Osteoblast (primary cell): ENCODE measurements at places on chromosomes 5 and 9. TPM values are rescaled to one million over a fixed set of nuclear protein-coding genes. Genes with fewer than 3 reads are reported as not detected.

DNA sequence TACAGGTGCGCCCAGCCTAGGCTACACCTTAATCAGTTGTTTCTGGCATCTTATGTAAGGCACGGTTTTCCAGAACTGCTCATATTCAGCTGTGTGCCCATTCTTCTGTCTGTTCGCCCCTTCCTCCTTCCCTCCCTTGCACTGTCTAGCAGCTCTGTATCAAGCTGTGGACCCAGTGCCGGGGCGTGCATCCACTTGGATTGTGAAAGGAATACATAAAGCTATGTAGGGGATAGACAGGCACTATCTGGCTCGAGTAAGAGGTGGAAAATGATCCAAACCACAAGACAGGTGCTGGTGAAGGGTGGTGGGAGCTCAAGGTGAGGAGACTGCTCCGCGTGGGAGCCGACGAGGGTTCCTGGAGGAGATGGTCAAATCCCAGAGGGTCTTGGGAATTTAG lies 2.0 kb downstream of the GLIPR2 start:
- H3K36me3 ChIP-seq: peaks cover 4% of the 10 kb centered on the region
- no peak for DNase-seq
- no peak overlapping the region for H3K4me3 ChIP-seq
- peaks cover 25% of the 10 kb centered on the region for H3K4me1 ChIP-seq

Gene BAAT
- under 0.01 TPM in 1 of 2 replicates, not detected in the other for total RNA-seq

GRCh38 chr5:78501411-78502352 lies 141.3 kb downstream of the SCAMP1 start:
- peak overlapping the region; percentile 87 for H3K27ac ChIP-seq
- H3K36me3 ChIP-seq: no peaks in the 10 kb centered on the region
- H3K4me1 ChIP-seq: peaks cover 65% of the 10 kb centered on the region
- H3K4me3 ChIP-seq: no peak overlapping the region
- no peaks in the 10 kb centered on the region for H3K27me3 ChIP-seq

Gene PSAT1
- 175 and 182 TPM in 2 replicates for total RNA-seq

DNA sequence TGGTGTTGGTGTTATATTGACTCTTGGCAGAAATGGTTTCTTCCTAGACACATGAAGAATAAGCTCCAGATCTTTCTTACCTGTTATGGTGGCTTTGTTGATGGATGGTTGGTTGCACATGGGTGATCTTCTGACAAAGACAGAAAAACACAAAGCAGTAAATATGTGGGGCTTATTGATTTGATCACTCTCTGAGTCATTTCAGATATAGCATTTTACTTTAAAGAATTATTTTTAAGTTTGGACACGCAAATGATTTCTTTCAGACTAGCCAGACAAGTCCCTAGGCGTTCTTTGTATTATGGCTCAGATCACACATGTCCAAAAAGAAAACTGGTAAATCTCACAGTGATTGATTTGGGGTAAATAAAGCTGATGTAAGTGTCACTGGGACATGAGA lies 597.6 kb downstream of the RAB3C start:
- H3K4me1 ChIP-seq: no peaks in the 10 kb centered on the region
- H3K27me3 ChIP-seq: peaks cover 5% of the 10 kb centered on the region
- no peak for DNase-seq
- H3K36me3 ChIP-seq: no peaks in the 10 kb centered on the region
- H3K27ac ChIP-seq: no peak overlapping the region
- no peak overlapping the region for H3K4me3 ChIP-seq

DNA sequence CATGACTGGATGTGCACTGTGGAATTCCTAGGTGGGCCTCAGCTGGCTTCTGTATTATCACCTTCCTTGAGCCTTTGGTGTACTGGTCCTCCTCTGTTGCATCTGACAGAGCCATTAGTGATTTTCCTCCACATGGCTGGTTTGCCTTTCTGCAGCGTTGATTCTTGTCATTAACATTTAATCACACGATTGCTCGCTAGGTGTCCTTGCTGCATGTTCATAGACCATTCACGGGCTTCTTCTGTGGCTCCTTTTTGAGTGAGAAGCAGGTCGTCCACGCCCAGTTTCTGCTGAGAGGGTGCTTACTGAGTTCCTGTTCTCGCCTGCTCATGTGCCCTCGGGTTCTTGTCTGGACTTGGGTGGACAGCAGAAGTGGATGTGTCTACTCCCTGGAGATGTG lies 29.3 kb downstream of the ADAMTS16 start:
- no peak overlapping the region for H3K27ac ChIP-seq
- no peaks in the 10 kb centered on the region for H3K36me3 ChIP-seq
- no peak overlapping the region for H3K4me3 ChIP-seq
- H3K27me3 ChIP-seq: no peaks in the 10 kb centered on the region
- DNase-seq: no peak
- peaks cover 22% of the 10 kb centered on the region for H3K4me1 ChIP-seq

- no peaks in the 10 kb centered on the region for H3K27me3 ChIP-seq
- peaks cover 28% of the 10 kb centered on the region for H3K36me3 ChIP-seq
- no peak overlapping the region for H3K4me3 ChIP-seq
- peak overlapping the region; percentile 28 for H3K27ac ChIP-seq
Measured at GRCh38 chr5:139600336-139600949, 39.3 kb downstream of the UBE2D2 start.

Gene VLDLR
- total RNA-seq: 5.3 and 10.1 TPM in 2 replicates

DNA sequence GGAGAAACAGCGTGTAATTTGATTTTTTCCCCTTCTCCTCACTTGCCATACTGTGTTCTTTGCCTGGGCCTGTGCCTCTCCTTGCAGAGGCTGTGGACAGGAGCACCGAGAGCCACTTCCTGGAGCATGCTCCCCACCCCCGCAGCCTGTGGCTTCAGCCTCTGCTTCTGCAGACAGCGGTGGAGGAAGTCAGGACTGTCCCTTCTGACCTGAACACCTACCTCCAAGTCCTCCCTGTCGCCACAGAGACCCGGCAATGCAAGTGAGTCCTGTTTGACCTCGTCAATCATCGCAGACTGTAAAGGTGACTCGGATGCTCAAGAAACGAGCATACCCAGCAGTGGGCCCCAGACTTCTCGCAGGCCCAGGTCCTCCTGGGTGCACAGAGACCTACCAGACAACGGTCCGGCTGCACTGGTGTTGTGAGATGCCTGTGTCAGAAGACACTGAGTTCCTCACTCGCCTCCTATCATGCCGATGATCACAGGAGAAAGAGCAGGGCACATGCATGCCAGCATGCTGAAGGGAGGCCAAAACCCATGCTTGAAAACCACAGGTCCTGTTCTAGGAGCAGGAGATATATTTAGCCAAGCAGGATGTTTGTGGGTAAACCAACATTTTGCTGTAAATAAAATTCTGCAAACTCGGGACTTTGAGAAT lies 198.8 kb downstream of the AUH start:
- H3K4me1 ChIP-seq: peaks cover 39% of the 10 kb centered on the region
- H3K36me3 ChIP-seq: no peaks in the 10 kb centered on the region
- H3K27ac ChIP-seq: peak overlapping the region; percentile 76
- DNase-seq: peak; percentile 80

DNA sequence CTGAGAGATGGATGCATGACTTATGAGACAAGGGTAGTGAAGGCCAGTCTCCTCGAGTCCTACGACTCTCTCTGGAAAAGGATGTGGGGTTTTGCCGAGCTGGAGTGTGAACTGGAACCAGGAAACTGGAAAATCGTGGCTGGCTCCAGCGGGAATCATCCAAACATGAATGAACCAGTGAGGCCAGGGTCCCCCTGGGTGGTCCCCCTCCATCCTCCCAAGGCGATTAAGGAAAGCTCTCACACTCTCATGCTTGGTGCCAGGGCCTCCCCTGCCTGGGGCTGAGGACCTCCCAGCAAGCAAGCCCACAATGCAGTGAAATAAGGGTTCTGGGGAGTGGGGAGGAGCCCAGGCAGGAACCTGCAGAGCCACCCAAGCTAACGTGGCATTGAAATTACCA lies 9.6 kb upstream of the AMBP start:
- H3K4me3 ChIP-seq: no peak overlapping the region
- H3K27me3 ChIP-seq: peaks cover 16% of the 10 kb centered on the region
- H3K4me1 ChIP-seq: no peaks in the 10 kb centered on the region
- no peak for DNase-seq
- no peak overlapping the region for H3K27ac ChIP-seq
- H3K36me3 ChIP-seq: no peaks in the 10 kb centered on the region

Gene PCDHGB7
- total RNA-seq: 18.5 and 19.2 TPM in 2 replicates

Gene MEIKIN
- not detected in 2 replicates for total RNA-seq

DNA sequence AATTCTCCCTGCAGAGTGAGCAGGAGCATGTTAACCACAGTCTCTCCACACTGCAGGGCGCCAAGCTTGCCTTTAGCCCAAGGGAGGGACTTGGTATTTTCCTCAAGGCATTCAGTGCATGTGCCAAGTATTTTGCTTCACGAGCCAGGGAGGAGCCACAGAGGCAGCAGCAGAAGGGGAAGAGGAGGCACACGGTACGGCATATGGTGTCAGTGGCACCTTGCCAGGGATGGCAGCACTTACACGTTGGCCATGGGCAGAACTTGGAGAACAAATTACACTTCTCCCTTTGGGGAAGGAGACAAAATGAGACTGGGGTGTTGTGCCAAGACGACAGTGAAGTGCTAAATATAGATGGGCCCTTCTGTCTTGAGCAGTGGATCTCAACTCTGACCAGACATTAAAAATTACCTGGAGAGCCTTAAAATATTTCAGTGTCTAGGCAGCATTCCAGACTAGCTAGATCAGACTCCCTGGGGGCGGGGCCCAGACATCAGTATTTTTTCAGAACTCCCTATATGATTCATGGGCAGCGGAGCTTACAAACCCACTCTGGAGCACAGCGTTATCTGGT lies 155.8 kb downstream of the DRD1 start:
- H3K4me3 ChIP-seq: no peak overlapping the region
- no peak overlapping the region for H3K27ac ChIP-seq
- no peaks in the 10 kb centered on the region for H3K36me3 ChIP-seq
- H3K27me3 ChIP-seq: no peaks in the 10 kb centered on the region

DNA sequence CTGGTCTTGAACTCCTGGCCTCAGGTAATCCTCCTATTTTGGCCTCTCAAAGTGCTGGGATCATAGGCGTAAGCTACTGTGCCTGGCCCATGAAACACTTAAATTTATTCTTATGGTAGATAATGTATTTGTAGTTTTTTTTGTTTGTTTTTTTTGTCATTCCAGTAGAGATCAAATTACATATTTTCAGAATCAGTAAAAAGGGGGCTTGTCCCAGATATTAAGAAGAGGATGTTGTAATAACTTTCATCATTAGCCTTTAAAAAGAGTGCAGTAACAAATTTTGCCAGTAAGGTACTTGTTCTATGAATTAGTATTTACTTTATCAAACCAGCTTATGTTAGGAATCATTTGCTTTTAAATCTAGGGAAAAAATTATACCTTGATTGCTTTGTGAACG lies 42.6 kb downstream of the GAPVD1 start:
- H3K27ac ChIP-seq: no peak overlapping the region
- H3K36me3 ChIP-seq: peaks cover 62% of the 10 kb centered on the region
- no peaks in the 10 kb centered on the region for H3K4me1 ChIP-seq
- H3K4me3 ChIP-seq: no peak overlapping the region

Gene PRLR
- under 0.01 TPM in 1 of 2 replicates, not detected in the other for total RNA-seq

GRCh38 chr9:138045541-138046490 lies 168.2 kb downstream of the CACNA1B start:
- H3K4me3 ChIP-seq: no peak overlapping the region
- no peak overlapping the region for H3K27ac ChIP-seq
- no peaks in the 10 kb centered on the region for H3K4me1 ChIP-seq
- H3K36me3 ChIP-seq: no peaks in the 10 kb centered on the region

Gene RNF180
- total RNA-seq: 10.5 and 12.7 TPM in 2 replicates

Gene EPB41L4B
- 2.1 and 2.2 TPM in 2 replicates for total RNA-seq

Gene CCDC152
- total RNA-seq: 0.29 and 0.36 TPM in 2 replicates

GRCh38 chr5:112436144-112436543 lies 17.1 kb upstream of the EPB41L4A start:
- no peaks in the 10 kb centered on the region for H3K4me1 ChIP-seq
- H3K4me3 ChIP-seq: no peak overlapping the region
- no peak overlapping the region for H3K27ac ChIP-seq
- DNase-seq: no peak

Gene C1QTNF3
- total RNA-seq: 2.2 and 2.4 TPM in 2 replicates

Gene POLR1E
- total RNA-seq: 25.3 and 33.3 TPM in 2 replicates

DNA sequence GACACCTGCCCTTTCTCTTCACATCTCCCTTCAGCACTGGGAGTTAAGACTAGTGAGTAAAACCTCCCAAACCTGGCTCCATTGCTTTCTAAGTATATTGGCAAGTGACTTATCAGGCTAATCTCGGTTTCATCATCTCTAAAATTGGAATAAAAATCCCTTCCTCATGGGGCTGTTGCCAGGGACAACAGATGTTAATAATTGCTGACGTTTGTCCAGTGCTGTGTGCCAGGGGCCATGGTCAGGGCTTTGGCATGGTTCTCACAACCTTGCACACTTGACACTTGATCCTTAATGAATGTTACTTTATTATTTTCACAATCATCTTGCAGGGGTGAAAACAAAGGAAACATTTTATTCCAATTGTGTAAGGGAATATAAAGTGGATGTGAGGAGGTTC lies 1262.0 kb upstream of the WWC1 start:
- no peak overlapping the region for H3K4me3 ChIP-seq
- DNase-seq: no peak
- H3K27ac ChIP-seq: no peak overlapping the region

DNA sequence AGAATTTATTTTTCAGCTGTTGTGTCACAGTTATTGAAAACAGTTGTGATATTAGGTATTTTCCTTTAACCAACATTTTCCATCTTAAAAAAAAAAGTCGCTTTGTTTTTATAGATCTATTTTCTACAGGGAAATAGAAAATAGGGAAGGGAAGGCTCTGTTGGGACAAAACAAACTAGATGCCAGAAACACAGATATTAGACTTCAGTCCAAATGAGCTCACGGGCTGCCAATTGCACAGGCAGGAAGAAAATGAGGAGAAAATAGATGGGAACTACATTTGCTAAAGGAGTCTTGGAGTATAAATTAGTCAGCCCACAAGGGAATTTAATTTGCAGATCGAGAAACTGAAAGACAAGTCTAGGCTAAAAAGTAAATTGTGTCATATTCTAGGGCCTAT lies 21.4 kb upstream of the ISOC1 start:
- no peaks in the 10 kb centered on the region for H3K36me3 ChIP-seq
- H3K27me3 ChIP-seq: no peaks in the 10 kb centered on the region
- no peaks in the 10 kb centered on the region for H3K4me1 ChIP-seq
- no peak overlapping the region for H3K27ac ChIP-seq
- DNase-seq: no peak

Gene DMGDH
- total RNA-seq: 7.2 and 9.7 TPM in 2 replicates

GRCh38 chr5:178291969-178292825 lies 59.6 kb upstream of the PHYKPL start:
- no peaks in the 10 kb centered on the region for H3K4me1 ChIP-seq
- H3K27me3 ChIP-seq: peaks cover 4% of the 10 kb centered on the region
- peak; percentile 55 for DNase-seq
- H3K36me3 ChIP-seq: no peaks in the 10 kb centered on the region

- no peaks in the 10 kb centered on the region for H3K4me1 ChIP-seq
- no peaks in the 10 kb centered on the region for H3K36me3 ChIP-seq
- H3K27ac ChIP-seq: no peak overlapping the region
- H3K4me3 ChIP-seq: no peak overlapping the region
Measured at GRCh38 chr5:61964201-61964600, 341.8 kb upstream of the KIF2A start.

DNA sequence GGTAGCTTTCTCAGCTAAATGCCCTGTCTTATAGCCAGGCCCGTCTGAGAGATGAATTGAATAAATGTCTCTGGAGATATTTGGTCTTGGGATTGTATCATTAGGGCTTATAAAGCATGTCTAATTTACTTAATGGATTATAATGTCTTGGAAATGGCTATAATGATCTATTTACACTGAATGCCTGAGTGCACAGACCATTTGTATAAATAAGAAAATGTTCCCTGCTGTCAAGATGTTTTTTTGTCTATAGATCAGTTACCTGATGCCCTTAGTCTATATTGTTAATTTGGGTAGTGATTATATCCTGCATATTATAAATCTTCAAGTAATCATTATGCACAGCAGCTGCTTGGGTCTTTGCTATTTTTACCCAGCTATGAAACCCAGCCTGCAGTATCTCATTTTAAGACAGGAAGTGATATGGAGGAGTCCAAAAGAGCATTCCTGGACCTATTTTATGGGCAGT lies 112.9 kb upstream of the ACTBL2 start:
- no peaks in the 10 kb centered on the region for H3K27me3 ChIP-seq
- no peaks in the 10 kb centered on the region for H3K36me3 ChIP-seq
- no peak overlapping the region for H3K27ac ChIP-seq
- peaks cover 8% of the 10 kb centered on the region for H3K4me1 ChIP-seq
